ENCODE measurements at places on chromosomes 5 and 9.

DNA sequence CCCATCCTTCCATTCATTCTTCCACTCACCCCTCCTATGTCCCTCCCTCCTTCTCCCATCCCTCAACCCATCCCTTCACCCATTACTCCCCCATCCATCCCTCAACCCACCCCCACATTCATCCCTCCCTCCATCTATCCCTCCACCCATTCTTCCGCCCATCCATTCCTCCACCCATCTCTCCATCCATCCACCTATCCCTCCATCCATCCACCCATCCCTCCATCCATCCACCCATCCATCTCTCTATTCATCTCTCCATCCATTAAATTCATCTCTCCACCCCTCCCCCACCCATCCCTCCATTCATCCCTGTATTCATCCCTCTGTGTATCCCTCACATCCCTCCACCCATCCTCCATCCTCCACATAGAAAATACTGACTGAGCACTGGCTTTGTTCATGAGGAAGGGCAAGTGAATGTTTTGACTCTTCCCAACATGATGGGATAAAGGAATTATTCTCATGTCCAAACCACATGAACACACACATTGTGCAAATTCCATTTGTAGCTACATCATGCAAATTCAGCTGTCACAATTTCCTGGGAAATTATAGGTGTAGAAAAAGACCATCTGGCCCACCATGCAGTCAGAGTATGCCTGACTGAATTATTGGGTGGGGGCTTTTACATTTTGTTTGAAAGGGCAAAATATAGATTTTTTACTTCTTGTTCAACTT lies 6.9 kb upstream of the VAV2 start:
- no peak for ATAC-seq

DNA sequence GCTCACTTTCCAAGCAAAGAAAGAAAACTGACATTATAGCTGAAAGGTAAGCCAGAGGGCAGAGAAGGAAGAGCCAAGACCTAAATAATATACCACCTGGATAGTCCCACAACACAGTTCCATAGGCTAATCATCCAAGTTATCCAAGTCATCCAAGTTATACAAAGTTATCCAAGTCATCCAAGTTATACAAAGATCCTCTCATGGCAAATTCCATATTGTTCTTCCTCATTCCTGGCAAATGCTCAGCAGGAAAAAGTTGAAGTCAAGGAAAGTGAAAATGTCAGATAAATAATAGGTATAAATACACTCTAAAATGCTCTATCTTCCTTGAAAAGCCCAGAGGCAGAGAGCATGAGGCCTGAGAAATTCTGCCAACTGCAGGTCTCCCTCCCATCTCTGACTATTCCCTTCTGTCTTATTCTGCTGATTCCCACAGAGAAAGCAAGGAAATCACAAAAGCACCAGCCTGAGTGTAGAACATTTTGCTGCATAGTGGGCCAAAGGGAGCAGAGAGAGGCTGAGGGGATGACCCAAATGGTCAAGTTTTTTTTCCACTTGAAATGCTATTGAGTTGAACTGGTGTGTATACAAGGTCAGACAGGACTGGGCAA lies 12.5 kb downstream of the MCTP1 start:
- ATAC-seq = no peak

DNA sequence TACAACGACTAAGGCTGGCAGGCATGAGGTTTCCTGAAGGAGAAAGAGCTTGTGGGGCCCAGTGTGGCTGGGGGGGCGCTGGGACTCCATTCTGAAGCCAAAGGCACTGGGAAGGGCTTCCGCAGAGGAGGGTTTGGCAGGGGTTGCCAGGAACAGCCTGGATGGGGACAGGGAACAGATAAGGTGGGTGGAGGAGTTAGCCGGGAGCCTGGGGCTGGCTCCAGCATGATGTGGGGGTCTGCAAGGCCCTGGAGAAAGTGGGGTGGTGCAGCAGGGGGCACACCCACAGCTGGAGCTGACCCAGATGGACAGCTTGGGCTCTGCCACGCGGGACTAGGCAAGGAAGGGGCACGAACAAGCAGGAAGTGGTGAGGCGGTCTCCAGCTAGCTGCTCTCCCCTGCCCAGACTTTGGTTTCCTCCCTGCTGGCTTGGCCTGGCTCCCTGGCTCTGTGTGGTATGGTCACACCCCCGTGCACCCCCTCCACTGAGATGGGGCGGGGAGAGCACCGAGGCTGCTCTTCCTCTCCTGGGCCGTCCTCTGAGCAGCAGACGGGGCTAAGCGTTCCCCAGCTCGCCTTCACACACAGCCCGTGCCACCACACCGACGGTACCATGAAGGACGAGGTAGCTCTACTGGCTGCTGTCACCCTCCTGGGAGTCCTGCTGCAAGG lies at the start of gene LTC4S:
TSS of gene LTC4S (plus strand) at position 519 of the 672 bp plus-strand sequence. CDS start at position 614, 95 bp downstream.
- no peak for ATAC-seq

GRCh38 chr5:82639393-82640144 lies 361.4 kb upstream of the RPS23 start:
- no peak for ATAC-seq

GRCh38 chr9:69940674-69941073 lies 103.0 kb upstream of the MAMDC2 start:
- ATAC-seq = no peak

DNA sequence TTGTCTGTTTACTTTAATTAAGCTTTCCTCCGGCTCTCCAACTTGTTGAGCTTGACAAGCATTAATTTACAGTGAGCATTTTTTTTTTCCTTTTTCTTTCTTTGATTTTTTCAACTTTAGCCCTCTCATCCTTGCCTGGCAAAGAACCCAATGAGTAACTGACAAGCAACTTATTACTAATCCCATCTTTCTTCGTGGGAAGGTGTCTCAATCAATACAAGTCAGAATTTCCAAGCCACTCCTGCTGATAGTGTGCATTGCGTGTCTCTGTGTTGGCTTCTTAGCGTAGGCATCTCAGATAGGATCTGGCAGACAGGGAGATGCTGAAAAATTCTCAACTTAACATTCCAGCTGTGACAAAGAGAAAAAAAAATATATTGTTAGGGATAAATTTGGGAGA lies 527.7 kb upstream of the WWC1 start:
- no peak for ATAC-seq

DNA sequence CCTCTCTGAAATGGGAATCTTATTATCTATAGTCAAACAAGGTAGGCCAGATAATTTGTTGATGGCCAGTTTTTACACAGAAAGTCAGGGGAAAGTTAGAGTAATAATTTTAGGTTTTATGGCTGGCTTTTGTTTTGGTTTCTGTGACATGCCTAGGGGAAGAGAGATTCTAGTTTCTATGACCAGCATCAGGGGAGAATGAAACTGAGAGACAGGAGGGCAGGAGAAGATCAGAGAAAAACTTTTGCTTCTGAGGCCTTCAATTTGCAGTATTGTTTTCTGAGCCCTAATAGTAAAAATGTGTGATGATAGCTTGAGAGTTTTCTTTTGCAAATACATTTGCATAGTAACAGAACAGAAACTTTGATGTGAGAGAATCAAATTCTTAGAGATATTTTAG lies 564.3 kb downstream of the ZNF608 start:
- no peak for ATAC-seq

GRCh38 chr9:92185096-92185495 lies 69.9 kb upstream of the SPTLC1 start:
- no peak for ATAC-seq

DNA sequence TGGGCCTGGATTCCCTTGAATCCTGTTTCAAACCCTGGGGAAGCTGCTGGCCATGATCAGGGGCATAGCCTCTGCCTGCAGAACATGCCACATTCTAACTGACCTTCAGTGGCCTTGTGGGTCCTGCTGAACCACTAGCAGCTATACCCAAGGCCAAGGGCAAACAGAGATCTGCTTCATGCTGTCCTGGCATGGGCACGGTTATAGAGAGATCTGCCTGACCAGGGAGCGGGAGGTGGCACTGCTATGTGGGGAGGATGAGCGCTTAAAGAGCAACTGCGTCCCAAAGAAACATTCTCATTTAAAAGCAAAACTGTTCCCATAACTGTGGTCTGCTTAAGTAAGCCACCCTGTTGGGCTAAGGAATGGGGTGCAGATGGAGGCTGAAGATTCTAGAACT lies 36.5 kb upstream of the SYNPO start:
- ATAC-seq = no peak

DNA sequence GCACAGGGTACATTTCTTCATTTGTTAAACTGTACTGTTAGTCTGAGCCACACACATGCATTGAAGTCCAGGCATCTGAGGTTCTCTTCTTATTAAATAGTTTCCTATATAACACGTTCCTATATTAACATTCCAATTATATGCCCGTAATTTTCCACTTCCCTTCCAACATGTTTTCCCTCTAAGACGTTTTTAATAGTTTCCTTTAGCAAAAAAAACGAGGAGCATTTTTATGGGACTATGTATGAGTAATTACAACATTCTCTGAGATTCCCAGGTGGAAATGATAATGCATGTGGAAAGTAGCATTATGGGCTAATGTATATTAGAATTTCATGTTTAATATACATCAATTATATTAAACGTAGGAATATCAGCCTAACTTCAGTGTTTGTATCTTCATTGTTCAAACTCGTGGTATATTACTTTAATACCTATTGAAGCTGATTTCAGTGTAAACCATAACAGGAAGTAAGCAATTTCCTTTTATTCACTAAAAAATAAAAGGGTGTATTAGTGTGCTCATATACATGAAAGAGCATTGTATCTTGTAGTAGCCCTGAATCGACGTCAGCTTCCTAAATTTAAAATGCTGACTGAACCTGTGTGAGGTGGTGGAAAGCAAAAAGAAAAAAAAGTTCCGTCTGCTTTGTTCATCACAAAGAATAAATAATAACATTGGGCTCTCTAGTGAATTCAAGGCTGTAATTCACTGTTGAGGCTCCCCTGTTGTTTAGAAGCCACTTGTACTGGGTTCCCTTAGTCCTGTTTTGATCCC lies 11.3 kb downstream of the SMARCA2 start:
- no peak for ATAC-seq

DNA sequence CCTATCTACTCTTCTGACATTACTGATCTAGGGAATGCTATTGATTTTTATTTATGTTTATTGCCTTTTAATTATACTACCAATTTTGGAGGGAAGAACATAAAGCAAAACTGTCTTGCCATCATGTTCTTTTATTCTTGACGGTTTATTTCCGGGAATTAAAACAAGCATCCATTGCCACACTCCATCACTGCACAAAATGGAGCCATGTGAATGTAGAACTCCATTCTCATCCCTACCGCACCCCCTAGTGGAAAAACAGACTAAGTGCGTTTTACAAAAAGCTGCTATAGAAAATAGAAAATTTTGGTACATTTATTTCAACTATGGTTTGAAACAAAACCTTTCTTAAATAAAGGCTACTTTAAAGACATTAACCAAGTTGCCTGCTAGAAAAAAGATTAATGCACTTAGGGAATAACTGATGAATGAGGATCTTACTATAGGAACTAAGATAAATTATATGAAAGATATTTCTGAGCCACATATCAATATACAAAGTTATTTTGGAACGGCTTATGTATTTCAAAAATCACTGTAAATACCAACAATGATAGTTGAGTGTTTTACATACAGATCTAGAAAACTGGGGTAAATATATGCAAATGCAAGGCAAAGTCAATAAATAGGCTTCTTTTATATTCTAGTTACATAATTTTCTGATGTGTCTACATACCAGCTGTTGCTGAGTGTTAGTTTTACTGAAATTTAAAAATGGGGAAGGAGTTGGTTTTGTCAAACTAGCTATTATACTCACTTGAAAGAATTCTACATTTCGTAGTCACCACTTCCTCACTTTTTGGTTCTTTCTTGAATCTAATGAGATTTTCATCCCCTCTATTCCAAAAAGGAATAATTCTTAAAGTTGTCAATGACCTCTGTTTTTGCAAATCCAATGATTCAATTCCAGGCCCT lies 26.5 kb downstream of the OXCT1 start:
- peak; percentile 41 for ATAC-seq

- no peak for ATAC-seq
Measured at GRCh38 chr5:160376416-160376815, 6.0 kb upstream of the C1QTNF2 start.

DNA sequence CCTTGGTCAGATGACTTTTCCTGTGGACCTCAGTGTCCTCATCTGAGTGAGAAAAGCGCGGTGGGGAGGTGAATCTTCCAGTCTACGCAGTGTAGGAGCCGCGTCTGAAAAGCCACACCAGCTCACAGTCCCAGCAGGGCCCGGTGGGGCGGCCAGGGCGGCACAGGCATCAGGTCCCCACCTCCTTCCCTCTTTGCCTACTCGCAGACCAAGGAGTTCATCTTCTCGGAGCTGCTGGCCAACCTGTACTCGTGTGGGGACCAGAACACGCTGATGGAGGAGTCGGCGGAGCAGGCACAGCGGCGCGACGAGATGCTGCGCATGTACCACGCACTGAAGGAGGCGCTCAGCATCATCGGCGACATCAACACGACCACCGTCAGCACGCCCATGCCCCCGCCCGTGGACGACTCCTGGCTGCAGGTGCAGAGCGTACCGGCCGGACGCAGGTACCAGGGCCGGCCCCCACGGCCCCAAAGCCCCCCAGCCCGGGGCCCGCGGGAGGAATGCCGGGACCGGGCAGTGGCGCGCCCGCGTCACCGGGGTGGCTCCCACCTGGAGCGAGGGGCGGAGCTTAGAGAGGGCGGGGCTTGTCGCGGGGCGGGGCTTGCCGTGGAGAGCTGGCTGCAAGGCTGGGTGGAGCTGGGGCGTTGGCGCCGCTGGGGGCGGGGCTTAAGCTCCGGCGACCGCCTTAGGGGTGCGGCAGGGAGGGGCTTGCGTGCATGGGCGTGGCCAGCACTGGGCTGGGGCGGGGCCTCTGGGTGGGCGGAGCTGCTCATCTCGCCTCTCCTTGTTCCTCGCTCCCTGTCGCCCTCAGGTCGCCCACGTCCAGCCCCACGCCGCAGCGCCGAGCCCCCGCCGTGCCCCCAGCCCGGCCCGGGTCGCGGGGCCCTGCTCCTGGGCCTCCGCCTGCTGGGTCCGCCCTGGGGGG lies 25.6 kb downstream of the GOLGA2 start:
- ATAC-seq = peak; percentile 93

GRCh38 chr9:81664638-81665222 lies 24.6 kb downstream of the TLE1 start:
- ATAC-seq = no peak

GRCh38 chr5:56426693-56427092 lies 193.6 kb upstream of the ANKRD55 start:
- no peak for ATAC-seq

Data from activated CD4-positive, CD25-positive, alpha-beta regulatory T cell treated with anti-CD3 and anti-CD28 coated beads, Interleukin-2, amount 50 U/mL, for 24 hours (primary cell).